ENCODE measurements at places on chromosomes 3 and 15.

DNA sequence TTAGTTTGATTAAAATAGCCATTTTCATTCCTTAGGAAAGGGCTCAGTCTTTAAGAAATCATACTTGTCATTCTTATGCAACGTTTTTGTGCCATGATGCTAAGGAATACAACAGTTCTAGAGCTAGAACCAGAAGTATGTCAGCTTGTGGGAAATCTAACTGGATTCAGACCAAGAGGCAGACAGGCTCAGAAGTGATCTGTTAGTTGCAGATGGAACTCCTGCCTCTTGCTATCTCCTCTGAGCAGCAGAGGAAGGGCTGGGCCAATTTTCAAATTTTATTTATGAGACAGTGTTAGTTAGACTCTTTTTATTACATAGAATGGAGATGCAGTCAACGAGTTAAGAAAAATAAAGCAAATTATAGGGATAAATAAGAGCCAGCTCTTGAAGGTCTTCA lies 48.5 kb upstream of the RYR3 start:
- no peak for DNase-seq

DNA sequence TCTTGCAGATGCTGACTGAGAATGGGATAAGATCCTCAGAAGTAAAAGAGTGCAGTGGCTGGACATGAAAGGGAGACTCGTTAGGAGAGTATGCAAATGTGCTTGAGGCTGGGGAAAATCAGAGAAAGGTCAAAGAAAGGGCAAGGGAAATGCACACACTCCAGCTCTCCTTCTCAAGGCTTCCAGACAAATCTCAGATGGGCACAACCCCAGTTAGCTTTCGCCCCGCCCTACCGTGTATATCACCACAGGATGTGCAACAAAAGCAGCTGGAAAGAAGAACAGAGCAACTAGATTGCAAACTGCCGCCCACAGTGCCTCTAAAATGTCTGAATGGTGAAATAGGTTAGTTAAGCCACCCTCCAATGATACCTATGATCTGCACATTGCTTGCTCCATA lies 63.9 kb downstream of the CERS3 start:
- DNase-seq = no peak

- DNase-seq = no peak
Observed at GRCh38 chr3:123783050-123783689, 101.0 kb downstream of the MYLK start.

- peak; percentile 95 for DNase-seq
Observed at GRCh38 chr3:196650740-196651311, 11.3 kb downstream of the NRROS start.

GRCh38 chr15:74383286-74383685 lies 15.8 kb upstream of the CYP11A1 start:
- no peak for DNase-seq

DNA sequence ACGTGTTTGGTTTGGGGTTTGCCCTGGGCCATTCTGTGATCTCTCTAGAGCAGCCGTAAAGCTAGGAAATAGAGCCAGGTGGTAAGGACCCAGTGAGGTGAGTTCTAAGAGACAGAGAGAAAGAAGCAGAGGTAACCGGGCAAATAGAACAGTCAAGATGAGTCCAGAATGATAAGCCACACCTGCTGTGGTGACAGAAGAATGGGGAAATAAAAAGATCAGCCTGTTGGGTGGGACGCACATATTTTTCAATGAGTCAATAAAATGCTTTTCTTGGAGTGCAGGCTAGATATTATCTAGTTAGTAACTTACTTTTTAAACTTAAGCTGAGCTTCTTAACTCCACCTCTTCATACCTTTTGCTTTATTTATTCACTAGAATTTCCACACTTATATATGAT lies 135.0 kb downstream of the NFKBIZ start:
- DNase-seq = no peak

DNA sequence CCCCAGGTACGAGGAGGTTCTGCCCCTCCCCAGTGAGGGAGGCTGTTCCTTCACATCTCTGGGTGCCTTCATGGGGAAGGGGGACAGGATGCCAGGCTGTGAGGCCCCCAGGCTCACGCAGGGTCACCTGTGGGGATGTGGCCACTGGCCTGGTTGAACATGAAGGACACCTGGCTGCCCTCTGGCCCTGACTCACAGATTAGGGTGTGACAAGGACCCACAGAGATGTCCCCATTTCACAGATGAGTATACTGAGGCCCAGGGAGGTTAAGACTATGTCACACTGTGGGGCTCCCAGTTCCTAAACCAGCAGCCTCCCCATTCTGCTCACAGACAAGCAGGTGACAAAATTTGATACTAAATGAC lies 42.4 kb downstream of the PCSK6 start:
- DNase-seq = no peak

- no peak for DNase-seq
Observed at GRCh38 chr3:46978381-46978780, 1.1 kb upstream of the NBEAL2 start.

GRCh38 chr15:65579762-65580161 lies 31.2 kb downstream of the INTS14 start:
- DNase-seq = no peak

GRCh38 chr3:108183181-108183580 lies 39.0 kb downstream of the IFT57 start:
- DNase-seq = no peak

DNA sequence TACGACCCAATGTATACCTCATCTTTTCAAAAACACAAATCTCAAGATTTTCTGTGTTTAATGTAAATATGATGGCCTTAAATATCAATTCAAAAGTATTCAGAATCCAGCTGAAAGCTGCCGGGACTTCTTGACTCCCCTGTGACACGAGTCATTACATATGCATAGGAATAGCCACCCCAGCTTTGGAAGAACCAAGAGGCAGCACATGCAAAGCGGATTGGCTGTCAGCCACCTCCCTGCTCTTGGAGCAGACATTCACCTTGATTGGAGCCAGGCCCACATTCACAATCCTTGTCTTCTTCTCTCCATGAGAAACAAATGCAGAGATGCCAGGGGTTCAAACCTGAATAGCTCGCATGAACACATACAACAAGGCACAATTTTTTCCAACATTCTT lies 10.8 kb upstream of the CAV3 start:
- no peak for DNase-seq

- DNase-seq = no peak
Observed at GRCh38 chr3:143585720-143586456, 262.4 kb downstream of the SLC9A9 start.

DNA sequence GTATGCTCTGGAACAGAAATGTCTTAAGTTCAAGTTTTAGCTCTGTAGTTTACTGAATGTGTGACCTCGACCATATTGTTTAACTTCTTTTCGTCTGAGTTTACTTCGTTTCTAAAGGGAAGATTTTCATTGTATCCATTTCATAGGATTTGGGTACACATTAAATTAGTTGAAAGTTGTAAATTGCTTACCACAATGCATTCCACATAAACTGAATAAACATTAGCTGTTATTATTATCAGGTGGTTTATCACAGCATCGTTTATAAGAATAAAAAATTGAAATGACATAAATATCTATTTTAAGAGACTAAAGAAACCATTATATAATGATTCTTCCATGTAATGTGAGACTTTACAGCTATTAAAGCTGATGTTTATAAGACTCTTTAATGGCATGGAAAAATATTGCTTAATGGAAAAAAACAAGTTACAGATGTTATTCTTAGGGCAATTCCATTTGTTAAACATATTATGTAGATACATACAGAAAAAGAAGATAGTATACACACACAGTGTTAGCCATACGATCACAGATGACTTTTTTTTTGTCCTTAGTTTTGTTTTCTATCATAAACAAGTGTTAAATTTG lies 342.3 kb upstream of the SGO1 start:
- no peak for DNase-seq

DNA sequence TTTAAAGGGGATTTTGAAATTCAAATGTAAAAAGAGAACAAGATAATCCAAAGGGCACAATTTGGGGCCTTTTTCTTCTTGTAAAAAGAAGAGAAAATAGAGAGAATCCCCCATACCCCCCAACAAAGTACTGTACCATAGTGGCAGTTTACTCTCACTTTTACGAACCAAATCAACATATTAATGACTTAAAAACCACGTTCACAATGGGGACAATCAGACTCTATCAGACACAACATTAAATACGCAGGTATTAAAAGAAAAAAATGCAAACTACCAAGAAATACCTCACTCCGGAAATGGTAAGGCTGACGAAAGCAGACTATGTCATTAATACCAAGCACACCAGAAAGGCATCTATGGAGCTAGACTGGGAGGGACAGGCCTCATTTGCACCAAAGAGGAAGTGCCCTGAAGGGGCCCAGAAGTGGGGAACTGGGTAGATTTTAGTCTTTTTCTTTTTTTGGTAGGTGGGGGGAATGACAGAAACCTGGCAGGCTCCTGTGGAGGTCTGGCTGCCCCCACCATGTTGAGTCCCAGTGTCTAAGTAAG lies 134.3 kb downstream of the TIGIT start:
- no peak for DNase-seq

DNA sequence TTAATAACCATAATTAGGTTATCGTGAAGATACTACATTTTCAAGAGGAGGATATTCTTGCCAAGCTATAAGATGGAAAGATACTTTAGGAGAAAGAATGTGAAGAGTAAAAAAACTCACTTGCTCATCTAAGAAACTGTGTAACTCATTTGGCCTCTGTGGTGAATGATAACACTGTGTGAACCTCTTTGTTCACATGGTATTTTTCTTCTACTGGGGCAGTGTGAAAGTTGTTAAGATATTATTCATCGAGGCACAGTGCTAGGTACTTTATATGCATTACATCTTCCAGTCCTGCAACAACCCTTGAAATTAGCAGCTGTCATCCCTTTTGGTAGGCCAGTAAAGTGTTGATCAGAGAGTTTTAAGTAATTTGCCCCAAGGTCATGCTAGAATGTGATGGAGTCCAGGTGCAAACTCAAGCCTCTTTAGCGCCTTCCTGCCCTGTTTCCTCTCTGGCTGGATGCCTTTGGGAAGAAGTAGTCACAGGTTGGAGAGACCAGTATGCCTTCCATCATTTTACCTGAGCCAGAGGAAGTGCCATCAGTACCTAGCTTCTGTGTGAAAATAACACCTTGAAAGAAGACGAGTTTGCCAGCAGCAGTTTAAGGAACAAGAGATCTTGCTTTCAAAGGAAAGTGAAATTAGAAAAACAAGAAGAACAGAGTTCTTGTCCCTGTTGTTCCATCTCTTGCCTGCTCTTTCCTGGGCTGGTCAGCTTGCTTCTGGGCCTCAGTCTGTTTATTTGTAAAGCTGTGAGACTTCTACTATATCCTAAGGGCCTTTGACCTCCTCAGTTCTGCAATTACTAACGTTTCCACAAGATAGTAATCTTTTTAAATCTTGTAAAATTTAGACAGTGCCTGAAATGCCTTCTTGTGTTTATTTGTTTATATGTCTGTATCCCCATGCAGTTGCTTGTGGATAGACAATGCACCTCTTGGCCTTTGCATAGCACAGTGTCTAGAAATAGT lies 179.3 kb downstream of the FNDC3B start:
- DNase-seq = no peak

GRCh38 chr15:99335508-99335907 lies 84.2 kb downstream of the LRRC28 start:
- no peak for DNase-seq

DNA sequence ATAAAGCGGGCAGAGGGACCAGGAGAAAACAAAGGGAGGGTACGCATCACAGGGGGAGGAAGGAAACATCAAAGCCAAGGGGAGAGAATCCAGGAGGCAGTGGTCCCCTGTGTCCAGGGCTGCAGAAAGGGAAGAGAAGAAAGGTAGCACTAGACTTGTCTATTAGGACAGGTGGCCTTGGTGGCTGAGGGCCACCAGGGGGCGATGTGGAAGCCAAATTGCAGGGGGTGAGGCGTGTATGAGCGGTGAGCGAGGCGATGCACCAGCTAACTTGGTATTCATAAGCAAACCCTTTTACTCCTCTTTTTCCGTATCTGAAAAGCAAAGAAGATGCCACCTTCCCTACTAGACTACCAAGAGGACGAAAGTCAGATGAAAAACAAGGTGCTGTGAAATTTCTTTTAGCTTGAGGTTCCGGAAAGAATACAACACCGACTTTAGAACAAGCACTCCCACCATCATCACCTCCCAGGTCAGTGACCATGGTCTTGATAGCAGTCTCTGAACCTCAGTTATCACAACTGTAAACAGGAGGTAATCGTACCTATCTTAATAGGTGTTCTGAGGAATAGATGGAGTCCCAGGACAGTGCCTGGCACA lies 654.4 kb upstream of the ADAMTS9 start:
- DNase-seq = peak; percentile 17

GRCh38 chr3:115648559-115648958 lies 25.2 kb downstream of the GAP43 start:
- DNase-seq = no peak

DNA sequence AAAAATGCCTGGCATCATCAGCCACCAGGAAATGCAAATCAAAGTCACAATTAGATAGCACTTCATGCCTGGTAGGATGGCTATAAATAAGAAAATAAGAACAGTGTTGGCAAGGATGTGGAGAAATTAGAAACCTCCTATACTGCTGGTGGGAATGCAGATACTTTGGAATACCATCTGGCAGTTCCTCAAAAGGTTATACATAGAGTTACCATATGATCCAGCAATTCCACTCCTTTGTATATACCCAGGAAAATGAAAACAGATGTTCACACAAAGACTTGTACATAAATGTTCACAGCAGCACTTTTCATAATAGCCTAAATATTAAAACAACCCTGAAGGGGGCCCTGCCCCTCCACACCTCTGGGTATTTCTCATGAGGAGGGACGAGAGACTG lies 13.7 kb downstream of the ACSBG1 start:
- DNase-seq = no peak

DNA sequence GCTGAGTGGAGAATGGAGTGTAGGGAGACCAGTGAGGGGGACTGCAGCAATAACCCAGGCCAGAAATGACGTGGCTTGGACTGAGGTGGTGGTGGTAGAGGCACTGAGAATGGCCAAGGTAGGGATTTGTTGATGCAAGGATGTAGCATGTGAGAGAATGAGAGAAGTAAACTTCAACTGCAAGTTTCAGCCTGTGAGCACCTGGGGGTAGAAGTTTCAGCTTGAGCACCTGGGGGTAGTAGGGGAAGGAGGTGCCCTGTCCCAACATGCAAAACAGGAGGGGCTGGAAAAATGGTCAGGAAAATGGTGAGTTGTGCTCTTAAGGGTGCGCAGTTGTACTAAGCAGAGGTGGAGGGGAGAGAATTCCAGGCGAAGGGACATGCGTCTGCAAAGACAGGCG lies 31.0 kb downstream of the IL16 start:
- no peak for DNase-seq

DNA sequence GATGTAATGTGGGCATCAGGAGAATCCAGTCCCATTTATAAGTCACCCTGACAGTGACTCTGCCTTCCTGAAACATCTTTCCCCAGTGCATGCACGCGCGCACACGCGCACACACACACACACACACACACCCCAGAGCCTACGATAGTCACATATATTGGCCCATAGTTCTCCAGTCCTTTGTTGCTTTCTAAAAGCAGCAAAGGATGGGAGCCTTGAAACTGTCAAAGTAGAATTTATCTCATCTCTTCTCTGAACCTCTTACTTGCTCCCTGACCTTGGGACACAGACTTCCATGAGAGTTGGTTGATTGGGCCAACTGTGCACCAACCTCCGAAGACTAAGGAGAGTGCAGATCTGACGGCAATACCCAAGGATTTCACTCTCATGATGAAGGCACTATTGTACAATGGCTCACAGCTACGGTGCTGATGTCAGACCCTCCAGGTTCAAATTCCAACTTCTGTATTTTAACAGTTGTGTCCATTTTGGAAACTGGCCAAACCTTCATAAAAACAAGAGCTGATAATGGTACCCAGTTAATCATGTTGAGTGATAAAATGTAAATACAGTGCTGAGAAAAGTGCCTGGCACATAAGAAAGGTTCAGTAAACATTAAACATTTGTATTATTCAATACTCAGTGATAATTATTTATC lies 8.3 kb downstream of the CPA3 start:
- DNase-seq = no peak

GRCh38 chr15:26712335-26712734 lies 60.5 kb downstream of the GABRB3 start:
- DNase-seq = no peak
